ENCODE measurements at places on chromosomes 5 and 9.

DNA sequence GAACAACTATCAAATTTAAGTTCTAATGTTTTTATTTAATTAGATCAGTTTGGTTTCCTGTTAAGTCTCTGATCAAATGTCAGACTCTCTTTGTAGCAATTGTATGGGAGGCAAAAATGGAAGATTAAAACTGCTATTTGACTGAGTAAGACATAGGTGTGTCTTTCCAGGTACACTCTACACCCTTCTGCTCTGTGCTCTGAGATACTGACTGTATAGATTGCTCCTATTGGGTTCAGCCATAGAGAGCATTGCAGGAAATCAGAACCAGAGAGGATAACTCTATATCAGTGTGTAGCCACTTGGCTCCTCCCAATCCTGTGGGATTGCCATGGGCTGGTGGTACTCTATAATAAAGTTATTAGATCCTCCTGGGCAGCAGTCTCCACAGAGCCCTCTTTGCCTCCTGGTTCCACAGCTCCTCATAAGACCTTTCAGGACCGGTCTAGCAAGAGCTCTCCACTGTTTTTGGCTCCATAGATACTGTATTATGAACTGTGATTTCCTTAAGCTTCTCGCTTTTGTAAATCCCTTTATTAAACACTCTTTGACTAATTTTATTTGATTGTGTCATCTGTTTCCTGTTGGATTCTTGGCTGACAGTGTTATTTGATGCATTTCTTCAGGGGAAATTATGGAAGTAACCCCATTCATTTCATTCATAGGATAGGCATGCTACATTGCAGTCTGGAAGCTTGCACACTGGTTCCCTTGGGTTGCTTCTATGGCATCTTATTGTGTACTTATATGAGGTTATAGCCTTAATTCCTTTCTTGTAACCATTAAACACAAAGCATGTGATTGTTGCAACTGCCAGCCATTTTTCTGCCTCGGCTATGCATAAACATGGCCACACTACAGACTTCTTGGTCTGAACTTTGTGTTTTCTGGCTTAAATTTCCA lies 115.6 kb downstream of the VCAN start:
- DNase-seq: no peak

- no peak for DNase-seq
These were observed 411.2 kb upstream of the SLC30A5 start for GRCh38 chr5:68682400-68683160.

DNA sequence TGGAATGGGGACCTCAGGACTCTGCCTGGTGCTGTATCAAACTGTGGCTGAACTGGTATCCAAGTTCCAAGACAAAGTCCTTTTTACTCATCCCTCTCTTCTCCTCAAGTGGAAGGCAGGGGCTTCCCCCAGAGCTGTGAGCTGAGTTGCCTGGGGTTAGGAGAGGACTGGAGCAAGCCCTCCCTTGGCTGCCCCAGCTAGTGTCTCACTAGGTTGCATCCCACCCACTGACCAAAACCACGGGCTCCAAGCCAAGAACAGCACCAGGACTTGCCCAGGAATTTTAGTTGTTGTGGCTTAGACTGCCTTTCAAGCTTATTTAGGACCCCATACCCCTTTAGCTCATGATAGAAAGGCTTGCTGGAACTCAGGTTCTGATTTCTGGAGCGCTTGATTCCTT lies 158.7 kb upstream of the TNC start:
- no peak for DNase-seq

- DNase-seq: no peak
These were observed 215.1 kb upstream of the ZNF608 start for GRCh38 chr5:124961521-124961920.

DNA sequence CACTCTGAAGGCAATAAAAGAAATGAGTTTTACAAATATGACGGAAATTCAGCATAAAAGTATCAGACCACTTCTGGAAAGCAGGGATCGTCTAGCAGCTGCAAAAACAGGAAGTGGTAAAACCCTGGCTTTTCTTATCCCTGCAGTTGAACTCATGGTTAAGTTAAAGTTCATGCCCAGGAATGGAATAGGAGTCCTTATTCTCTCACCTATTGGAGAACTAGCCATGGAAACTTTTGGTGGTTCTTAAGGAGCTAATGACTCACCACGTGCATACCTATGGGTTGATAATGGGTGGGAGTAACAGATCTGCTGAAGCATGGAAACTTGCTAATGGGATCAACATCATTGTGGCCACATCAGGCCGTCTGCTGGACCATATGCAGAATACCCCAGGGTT lies 93.5 kb upstream of the RGMB start:
- DNase-seq: peak; percentile 50

DNA sequence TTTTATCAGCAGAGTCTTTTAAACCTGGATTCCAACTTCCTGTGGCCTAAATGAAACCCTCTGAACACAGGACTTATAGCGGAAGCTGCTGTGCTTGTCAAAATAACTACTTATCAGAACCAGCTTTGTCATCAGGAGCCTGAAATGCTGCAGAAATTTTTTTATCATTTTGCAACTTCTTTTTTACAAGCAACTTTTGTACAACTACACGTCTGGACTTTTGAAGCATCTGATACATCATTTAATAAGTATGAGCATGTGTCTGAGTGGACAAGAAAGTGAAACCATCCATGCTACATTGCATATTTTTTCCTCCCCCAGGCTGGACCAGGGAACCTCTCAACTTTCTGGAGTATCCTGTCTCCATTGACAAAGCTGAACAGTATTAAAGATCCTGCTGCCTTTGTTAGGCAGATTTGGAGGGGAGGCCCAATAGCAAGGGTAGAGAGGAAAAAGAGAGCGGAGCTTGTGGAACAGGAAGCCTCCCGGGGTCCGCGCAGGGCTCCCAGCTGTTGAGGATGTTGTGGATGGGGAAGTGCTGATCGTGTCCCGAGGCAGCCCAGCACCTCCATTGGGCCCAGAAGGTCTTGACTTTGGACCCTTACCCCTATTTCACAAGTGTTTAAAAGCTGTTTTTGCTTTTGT lies 196.6 kb downstream of the MSX2 start:
- DNase-seq: no peak

DNA sequence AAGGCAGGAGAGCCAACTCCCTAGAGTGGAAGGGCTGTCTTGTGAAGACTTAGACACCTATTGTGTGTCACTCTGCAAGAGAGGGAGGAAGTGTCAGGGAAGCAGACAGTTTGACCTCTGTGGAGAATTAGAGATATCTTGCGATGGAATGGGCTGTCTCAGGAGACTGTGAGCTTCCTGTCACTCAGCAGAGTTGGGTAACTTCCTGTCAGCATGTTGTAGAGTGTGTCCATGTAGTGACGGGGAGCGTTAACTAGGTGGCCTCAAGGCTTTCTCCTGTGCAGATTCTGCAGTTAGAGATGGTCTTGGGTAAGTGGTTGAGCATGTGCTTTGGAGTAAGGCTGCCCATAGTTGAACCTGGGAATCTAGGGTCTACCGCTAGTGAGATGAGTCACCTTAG lies 136.5 kb downstream of the KIF4B start:
- DNase-seq: peak; percentile 31

GRCh38 chr5:66415208-66415607 lies 181.0 kb upstream of the MAST4 start:
- DNase-seq: no peak

DNA sequence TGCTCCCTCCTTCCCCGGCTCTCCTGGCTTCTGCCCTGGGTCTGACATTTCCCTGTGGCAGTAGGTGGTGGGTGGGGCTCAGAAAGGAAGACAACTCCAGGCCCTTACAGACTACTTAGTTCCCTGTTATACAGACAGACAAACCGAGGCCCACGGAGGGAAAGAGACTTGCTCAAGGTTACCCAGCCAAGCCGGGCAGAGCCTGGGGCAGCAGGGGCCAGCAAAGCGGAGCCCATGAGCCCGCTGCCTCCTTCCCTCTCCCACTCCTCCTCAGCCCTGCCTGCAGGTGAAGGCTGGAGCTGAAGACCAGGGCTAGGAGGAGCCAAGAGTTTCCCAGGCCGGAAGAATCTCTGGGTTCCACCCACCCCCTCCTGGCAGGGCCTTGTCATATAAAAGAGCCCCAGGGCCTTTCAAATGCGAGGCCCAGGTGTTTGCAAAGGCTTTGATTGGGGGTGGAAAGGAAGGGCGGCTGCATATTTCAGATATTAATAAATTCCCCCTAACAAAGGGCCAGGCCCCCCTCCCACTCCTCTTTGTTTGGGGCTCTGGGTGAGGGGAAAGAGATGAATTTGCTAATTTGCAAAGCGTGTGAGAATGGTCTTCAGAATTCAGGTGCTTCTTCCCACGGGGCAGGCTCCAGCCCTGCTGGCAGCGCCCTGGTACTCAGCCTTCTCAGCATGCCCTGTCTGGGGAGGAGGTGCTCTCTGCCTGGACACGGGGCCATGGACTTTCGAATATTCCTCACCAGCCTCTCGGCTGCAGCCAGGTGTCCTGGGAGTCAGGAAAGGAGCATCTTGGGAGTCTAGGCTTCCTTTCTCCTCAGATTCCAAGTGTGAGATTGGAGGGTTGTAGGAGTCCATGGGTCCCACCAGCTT lies 21.5 kb downstream of the SLC6A7 start:
- no peak for DNase-seq

DNA sequence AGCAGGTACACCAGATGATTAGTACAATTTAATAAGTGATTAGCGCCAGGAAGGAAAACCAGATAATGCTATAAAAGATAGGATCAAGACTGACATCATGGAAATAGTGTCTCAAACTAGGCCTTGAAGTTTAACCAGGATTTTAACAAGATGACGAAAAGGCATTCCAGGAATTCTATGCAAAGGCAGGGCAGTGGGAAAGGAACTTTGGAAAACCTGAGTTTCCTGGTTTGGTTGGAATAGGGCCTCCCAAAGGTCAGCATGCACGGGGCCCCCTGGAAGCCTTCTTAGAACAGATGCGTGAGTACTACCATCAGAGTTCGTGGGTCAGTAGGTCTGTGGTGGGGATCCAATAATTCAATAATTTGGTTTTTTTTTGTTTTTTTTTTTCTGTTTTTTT lies 935.2 kb upstream of the DMAC1 start:
- no peak for DNase-seq

- no peak for DNase-seq
These were observed 13.6 kb upstream of the CAST start for GRCh38 chr5:96648593-96648992.

- DNase-seq: no peak
These were observed 20.7 kb upstream of the FAM13B start for GRCh38 chr5:138053554-138053953.

DNA sequence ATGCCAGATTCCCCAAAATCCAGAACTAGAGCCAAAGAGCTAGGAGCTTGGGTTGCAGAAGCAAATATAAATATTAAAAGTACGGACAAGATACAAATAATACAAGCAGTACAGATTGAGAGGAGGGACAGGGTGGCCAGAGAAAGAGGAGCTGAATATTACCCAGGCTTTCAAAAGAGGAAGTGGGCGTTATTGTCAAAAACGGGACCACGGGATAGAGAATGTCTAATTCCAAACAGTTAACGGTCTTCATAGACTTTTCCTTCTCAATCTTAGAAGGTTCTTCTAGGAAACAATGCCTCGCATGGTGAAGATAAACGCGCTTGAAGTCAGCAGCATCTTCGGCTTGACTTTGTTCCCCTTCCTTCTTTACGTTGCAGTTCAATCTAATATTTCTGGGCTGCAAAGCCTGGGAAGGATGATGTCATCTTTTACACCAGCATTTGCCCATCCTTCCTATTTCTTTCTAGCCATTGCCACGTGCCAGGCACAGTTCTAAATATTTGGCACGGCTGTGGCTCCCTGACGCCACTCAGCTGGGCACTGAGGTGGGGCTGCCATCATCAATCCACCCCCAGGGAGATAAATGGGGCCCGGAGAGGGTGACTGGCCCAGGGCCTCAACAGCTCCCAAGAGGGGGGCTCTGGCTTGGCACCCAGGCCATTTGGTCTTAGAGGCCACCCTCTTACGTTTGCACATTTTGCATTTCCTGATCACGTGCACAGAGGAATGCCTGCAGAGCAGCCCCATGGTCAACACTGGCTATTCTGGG lies 16.3 kb upstream of the OLFM1 start:
- no peak for DNase-seq

GRCh38 chr5:178859625-178860521 lies at the start of gene ZNF354B:
Gene ZNF354B, plus strand, starts transcription at chr5:178859953. Its CDS starts 1,095 bp downstream, at chr5:178861048.
- peak; percentile 94 for DNase-seq

DNA sequence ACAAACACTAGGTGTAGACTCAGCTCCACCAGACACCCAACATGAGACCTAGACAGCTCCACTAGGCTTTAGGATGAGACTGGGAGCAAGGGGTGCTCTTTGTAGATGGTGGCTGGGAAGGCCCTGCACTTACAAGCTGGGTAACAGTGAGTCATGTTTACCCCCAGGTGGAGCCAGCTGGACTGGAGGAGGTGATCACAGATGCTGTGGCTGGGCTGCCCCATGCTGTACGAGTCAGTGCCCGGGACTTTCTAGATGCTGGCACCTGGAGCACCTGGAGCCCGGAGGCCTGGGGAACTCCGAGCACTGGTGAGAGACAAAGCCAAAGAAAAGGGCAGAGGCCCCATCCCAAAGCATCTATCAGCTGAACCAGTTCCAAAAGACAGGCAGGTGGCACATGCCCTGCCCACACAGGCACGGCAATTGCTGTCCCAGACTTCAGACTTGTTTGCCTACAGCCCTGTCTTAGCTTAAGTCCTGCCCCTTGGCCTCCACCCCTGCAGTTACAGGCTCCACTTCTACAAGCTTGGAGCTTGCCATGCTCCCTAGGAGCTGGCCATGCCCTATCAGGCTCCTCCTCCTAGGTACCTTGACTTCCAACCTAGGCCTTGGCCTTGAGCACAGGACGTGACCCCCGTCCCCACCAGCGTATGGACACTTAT lies 2.7 kb downstream of the CCL27 start:
- no peak for DNase-seq

- no peak for DNase-seq
These were observed 342.3 kb downstream of the ZSWIM6 start for GRCh38 chr5:61674378-61674777.

DNA sequence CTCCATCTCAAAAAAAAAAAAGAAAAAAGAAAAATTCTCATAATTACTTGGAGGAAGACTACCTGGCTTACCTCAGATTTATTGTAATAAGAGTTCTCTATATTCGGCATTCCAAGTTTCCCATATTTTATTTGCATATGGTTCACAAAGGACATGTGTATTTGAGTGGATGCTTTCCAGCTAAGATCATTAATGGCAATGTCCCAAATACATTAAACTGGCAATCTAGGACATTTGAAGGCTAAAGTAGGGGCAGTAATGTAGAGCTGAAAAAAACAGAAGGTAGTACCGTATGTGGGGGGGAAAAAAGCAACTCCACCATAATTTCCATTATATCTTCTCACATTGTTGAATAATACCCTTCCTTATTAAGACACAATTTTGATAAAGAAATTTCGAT lies 4.9 kb downstream of the TUT7 start:
- DNase-seq: no peak

- DNase-seq: no peak
These were observed 31.4 kb upstream of the PSD2 start for GRCh38 chr5:139763930-139764791.

DNA sequence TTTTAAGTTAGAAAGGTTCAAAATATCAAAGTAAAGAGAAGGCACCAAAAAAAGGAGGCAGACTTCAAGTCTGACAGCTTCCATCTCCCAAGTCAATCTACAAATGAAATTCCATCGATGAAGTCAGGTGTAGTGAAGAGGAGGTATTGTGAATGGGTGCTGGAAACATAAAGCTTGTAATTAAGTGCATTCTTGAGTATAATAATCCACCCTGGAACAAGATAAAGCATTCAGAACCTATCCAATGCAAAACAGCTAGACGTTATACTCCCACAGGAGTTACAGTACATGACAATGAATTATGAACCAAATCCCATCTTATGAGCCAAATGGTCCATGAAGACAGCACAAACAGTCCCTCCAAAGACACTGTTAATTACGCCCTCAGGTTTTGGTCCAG lies 22.3 kb downstream of the BNC2 start:
- no peak for DNase-seq

All from KBM-7 (cell line).